ENCODE measurements at places on chromosomes 6 and 20.
A peak's percentile ranks its signal among the peaks of the same experiment; 100 is the strongest.

DNA sequence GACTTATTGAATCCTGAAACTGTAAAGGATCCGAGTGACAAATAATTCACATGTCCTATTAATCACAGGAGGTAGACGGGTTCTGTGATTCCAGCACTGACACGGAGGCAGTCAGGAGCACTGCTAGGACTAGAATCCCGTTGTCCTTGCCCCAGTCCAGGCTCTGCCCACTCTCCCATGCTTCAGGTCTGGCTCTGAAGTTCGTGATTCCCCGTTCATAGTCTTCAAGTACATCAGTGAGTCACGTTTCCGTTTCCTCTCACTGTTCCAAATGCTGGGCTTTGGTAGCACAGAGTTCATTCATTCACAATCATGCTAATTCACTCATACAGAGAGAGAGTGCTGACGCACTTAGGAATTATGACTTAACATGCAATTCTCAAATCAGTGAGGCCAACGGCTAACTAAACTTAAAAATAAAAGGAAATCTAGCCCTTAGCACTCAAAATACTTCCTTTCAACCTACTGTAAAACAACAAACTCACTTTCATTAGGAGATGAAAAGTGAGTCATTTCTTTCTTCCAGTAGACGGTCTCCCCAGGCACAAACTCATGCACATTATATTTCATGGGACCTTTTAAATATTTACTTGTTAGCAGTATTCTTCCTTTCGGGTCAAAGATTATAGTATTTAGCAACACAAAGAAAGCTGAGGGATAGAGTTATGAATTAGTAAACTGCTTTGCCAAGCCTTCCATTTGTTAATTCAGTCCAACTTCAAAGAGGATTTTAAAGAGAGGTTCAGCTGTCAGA is 94.0 kb upstream of the NHSL1 start:
- DNase-seq: peak; percentile 75

DNA sequence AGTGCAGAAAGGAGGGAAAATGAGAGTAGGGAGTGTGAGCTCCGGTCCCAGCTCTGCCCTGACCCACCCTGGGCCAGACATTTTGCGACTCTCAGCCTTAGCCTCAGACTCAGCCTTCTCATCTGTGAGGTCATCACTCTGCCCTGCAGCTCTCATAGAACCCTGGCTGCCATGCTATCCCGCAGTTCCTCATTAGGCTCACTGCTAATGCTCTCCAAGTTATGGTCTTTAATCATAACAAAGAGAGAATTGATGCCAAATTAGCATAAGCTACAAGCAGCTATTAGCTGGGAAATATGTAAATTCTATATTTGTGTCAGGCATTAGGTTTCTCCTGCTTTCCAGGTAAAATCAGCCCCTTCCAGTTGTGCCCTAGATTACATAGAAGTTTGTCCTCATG is 46.5 kb upstream of the MLN start:
- DNase-seq: no peak

DNA sequence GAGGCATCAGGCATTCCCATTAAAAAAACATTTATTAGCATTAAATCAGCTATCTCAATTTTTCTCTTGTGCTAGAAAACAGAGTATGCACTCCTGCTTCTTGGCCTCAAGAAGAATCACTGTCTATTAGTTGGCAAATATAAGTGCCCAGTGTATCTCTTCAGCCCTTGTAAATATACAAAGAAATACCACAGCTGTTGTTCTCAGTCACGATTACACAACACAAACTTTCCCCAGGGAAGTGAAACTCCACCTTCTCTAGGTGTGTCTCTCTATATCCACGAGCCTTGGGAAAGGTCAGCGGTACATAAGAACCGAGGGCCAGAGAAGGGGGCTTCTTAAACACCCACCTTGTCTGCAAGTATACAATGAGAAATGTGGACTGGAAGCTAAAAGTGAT is 194.7 kb downstream of the PKHD1 start:
- no peak for DNase-seq

DNA sequence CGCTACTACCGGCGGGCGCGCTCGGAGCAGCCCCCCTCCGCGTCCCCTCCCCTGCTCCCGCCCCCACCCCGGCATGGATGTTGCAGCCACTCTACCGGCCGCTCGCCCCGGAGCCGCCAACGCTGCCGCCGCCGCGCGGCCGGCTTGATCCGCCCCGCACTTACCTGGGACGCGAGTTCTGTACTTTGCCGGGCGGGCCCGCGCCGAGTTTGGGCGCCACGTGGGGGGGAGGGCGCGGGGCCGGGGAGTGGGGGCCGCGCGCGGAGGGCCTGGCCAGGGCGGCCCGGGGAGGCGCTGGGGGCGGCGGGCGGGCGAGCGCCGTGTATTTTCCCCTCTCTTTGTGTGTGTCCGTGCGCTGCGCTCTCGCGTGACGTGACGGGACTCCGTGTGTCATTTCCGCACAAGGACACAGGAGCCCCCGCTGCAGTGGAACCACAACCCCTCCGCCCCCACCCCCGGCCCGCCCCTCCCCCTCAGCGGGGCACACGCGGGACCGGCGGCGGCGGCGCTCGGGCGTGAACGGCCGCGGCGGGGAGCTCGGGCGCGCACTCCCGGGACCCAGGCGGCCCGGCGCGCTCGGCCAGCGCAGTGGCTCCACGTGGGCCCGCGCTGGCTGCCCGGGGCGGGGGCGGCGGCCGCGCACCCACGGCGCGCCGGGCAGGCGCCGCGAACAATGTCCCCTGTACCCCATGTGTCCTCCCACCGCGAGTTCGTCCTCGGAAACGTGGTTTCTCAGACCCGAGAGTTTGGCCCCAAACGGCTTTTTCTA is at the start of gene BEND3:
Gene BEND3 (minus strand): TSS at position 590 of the 769 bp plus-strand sequence. CDS start 16,230 bp downstream, outside the sequence.
- peak; percentile 39 for DNase-seq

DNA sequence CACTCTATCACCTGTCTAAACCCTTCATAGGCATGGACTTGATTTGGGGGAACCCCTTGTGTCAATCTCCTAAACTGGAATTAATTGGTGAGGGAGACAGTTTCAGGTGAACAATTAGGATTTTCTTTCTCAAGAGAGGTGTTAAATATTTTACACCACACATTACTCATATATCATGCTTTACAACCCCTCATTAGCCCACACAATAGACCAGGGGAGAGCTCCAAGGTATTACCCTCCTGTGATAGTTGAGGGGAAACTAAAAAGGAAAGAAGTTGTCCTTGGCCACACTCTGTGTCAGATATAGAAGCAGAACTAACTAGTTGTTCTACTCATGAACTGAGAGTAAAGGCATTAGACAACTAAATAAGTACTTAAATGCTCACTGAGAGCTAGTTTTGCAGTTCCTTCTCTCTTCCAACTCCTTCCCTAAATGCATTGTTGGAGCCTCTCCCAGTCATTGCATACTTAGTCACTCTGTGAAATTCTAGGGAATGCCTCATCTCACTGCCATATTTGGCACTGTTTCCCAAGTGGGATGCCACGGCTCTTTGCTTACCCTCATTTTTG is 183.7 kb upstream of the CEP162 start:
- no peak for DNase-seq

DNA sequence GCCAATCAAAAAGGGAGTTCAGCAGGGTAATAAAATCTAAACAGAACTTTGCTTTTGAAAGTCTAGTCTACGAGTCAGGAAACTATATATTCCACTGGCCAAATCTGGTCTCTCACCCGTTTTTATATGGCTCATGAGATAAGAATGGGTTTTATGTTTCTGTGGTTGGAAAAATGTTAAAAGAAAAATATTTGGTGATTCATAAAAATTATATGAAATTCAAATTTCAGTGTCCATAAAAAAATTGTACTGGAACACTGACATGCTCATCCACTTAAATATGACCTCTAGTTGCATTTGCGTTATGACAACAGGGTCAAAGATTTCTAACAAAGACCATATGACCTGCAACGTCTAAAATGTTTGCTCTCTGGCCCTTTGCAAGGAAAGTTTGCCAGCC is 22.3 kb upstream of the LAMP5 start:
- DNase-seq: no peak

GRCh38 chr6:13474787-13475186 is 12.6 kb downstream of the GFOD1 start:
- DNase-seq: no peak

DNA sequence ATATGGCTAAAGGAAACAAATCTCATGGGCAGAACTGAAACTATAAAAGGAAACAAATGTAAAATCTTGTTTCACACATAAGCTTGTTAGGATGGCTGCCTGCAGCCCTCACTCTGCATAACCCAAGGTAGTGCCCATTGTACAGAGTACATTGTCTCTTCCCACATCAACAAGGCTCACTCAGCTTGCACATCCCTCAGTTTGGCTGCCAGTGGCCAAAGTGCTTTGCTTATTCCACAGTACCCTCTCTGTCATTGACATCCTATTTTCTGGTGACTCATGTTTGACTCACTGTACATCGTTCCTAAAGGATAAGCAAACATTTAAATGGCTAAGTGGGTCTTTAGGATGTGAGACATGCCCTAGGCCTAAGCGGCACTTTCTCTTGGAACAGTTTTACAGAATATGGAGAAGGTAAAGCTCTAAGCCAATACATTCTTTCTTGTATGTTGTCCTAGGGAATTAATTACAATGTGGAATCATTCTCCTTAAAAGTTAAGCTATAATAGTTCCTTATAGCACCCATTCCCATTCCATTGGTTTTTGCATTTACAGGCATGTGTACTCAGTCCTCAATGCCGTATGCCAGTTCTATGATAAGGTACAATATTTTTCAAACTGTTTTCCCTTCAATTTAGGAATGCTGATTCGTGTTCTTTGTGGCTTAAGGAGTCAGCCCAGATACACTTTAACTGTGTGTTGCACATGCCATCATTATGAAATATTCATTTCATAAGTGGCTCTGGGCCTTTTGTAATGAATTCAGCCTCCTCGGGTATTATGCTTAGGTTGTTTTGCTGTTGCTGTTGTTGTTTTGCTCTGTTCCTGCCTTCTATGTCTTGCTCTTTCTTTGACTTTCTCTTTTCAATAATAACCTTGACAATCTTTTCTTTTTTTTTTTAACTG is 5.5 kb downstream of the ANKEF1 start:
- DNase-seq: no peak

DNA sequence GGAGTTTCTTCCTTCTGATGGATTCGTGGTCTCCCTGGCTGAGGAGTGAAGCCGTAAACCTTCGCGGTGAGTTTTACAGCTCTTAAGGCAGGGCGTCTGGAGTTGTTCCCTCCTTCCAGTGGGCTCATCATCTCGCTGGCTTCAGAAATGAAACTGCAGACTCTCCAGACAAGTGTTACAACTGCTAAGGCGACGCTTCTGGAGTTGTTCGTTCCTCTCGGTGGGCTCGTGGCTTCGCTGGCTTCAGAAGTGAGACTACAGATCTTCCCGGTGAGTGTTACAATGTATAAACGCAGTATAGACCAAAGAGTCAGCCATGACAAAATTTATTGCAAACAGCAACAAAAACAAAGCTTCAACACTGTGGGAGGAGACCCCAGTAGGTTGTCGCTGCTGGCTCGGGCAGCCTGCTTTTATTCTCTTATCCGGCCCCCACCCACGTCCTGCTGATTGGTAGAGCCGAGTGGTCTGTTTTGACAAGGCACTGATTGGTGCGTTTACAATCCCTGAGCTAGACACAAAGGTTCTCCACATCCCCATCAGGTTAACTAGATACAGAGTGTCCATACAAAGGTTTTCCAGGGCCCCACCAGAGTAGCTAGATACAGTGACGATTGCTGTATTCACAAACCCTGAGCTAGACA is 113.2 kb downstream of the GPX5 start:
- no peak for DNase-seq

DNA sequence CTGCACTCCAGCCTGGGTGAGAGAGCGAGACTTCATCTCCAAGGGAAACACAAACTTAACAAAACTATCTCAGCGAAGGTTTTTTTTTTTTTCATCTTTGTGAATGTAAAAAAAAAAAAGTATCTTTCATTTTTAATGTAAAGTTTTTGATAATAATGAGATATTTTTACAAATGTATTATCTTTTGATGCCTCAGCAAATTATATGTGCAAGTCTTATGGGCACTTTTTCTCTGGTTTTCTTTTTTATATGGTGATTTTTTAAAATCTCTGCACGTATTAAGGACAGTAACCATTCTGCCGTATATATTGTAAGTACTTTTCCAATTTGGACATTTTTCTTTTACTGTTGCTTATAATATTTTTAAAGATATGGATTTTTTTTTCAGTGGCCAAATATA is 76.8 kb downstream of the MAFB start:
- no peak for DNase-seq

DNA sequence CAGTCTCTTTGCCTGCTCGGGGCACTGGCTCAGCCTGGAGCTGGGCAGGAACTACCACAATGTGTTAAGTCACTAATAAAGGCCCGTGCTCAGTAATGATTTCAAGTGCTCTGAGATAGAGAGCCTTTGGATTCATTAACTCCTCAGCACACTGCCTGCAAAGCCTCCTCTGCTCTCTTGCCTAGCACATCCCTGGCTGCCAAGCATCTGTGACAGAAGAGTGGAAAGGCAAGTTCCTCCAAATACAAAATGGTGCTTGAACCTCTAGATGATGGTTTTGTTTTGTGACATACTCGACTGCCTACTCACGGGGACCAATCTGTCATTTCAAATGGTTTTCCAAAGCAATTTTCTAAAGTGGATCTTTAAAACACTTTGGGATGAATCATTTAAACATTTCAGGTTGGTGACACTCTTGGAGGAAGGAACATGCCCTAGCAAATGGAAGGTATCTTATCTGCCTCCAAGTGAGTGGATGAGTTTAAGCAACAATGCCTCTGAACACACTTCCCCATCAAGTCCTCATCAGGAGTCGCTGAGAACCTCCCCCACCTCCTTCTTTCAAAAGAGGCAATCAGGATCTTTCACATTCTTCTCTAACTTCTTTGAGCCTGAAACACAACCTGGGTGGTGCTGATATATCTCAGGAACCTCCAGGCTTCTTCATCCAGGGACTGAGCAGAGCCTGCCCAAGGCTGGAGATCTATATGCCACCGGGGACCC is 35.8 kb downstream of the METTL24 start:
- DNase-seq: no peak

DNA sequence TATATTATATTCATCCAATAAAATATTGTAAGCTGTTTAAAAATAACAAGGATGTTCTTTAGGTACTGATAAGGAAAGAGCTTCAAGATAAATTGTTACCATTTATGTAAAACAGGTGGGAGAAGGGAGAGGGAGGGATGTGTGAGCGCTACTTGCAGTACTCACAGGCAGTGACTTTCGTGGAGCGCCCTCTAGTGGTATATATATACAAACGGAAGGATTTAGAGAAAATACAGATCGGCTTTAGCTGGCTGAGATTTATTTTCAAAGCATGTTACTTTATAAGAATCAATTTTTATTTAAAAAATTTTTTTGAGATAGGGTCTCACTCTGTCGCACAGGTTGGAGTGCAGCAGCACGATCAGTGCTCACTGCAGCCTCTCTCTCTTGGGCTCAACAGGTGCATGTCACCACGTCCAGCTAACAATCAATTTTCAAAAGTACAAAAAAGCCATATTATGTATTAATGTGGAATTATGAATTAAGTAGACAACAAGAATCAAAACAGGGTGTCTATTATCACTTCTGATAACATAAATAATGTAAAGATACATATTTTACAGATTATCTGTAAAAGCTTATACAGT is 3.3 kb upstream of the MOG start:
- DNase-seq: no peak

- no peak for DNase-seq
Observed at GRCh38 chr20:37703035-37703845, 9.4 kb downstream of the CTNNBL1 start.
